Hematopoietic multipotent progenitor cell treated with erythropoietin and hydrocortisone succinate and interleukin-3 and kit ligand, for 8 days (in vitro differentiated cells): ENCODE measurements at places on chromosomes 4 and X.

DNA sequence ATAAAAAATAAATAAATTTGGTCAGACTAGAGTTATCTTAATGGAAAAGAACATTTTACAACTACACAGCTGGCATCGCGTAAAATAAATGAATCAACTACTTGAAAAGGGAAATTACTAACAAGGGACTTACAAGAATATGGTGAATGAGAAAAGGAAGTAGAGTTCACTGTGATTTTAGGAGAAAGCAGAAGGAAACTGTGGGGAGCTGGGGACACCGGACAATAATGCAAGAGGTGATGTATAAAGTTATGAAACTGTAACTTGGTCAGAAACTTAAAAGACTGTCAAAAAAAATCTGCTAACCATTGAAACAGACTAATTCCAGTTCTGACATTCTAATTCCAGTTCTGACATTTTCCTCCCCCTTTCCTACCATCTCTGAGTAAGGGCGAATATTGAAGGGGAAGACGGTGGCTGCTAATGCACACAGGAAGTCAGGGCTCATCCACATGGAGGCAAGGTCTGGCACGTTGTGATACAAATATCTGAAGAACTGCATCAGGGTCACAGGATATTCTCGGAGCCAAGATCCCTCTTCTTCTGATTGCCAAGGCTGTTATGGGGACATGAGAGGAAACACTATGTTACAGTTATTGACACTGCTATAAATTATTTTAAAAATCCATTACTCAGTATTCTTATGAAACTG is 170.5 kb downstream of the CDS1 start:
- DNase-seq: no peak

- peak; percentile 23 for DNase-seq
Observed at GRCh38 chr4:77073106-77073809, 2.5 kb downstream of the CCNI start.

DNA sequence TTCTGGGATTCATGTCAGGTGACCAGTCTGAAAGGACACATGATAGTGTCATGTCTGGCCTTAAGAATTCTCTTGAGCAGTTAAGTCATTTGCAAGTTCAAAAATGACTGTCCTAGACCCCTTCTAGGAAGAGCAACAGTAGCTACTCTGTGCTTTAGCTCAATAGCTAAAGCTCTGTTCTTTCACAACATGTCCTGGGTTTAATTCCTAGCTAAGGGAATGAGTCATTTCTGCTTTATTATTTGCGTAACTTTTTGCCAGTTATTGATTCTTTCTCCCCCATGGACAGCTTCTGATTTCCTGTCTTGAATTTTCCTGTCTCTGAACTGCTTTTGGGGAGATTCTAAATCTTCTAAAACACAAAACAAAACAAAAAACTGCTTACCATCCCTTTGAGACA is 1055.8 kb upstream of the DIAPH2 start:
- DNase-seq: no peak

DNA sequence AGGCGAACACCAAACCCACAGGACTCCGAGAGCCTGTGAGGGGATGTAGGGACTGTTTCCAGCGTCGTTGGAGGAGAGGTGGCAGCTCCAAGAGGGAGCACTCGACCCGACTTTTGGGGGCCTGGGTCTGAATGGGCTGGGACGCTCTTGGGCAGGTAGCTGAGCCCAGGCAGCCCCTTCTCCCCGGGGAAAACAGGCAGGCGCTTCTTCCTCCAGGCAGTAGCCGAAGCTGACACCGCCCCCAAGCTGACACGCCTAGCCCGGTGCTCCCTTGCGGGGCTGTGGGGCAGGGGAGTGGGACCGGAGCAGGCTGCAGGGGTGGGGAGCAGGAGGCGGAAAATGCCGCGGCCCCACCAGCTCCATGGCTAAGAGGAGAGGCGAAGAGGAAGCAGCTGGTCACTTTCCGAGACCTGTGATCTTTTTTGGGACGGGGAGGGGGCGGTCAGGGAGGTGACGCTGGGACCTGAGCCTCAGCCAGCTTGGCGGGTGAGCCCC is 4.2 kb downstream of the NKX1-1 start:
- no peak for DNase-seq

- peak; percentile 14 for DNase-seq
Observed at GRCh38 chrX:65993915-65994460, 45.9 kb downstream of the VSIG4 start.

DNA sequence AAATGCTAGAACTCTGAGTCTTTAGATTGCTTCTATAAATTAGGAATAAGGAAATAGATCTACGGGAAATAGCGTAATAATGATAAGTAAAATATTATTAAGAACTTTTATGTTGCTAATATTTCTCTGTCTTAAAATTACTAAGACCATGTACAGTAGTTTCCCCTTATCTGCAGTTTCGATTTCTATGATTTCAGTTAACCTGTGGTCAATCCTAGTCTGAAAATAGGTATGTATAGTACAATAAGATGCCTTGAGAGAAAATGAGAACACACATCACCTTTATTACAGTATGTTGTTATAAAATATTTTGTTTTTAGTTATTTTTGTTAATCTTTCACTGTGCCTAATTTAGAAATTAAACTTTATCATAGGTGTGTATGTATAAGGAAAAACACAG is 92.6 kb downstream of the CCSER1 start:
- no peak for DNase-seq

GRCh38 chrX:74458736-74459135 is 37.4 kb downstream of the SLC16A2 start:
- DNase-seq: no peak

- DNase-seq: no peak
Observed at GRCh38 chr4:73850261-73850970, 2.7 kb upstream of the PF4V1 start.

DNA sequence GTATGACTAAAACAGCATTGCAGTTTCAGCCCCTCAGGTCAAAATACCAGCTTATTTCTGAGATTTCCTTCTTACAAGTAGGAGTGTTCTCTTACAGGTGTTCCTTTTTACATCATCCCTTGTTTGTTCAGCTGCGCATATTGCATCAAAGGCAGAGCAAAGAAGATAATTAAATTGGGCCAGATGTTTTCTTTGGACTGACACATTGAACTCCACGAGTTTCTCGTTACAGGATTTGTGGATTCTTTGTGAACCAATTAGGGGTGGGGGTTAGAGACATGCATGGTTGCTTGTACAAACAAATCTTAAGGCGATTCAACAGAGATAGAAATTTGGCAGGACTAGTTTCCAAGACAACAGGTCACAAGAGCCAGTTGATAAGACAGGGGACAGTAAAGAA is 95.7 kb downstream of the SPANXN4 start:
- DNase-seq: no peak

DNA sequence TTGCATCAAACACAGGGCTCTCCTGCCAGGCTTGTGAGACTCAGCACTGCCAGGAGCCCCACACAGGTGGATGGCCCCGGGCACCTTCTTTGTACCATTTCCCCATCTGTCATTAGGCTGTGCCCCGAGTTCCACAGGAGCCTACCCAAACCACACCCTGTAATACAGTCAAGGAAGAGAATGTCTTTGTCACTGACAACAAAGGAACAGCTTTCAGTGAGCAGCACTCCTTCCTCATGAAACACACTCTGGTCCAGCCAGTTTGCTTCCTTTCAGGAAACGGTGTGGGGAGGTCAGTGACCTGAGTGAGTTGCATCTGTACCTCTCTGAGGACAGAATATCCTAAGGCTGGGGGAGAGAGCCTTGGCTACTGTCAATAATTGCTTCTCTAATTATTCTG is 53.7 kb downstream of the LNX1 start:
- DNase-seq: no peak

DNA sequence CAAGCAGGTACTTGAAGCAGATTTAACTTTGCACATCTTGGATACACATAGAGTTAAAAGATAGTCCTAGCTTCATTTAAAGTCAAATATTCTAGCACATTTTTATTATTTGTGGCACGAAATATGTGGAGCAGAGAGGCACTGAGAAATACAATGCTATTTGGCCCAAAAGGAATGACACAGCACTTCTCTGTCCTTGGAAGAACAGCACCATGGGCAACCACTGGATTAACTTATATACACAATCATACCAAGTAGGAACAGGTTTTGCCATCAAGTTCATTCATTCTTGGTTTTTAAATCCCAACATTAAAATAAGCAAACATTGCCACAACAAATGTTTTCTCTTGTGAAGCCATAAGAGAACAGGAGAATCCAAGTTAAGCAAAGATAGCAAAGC is 924 bp upstream of the ENAM start:
- DNase-seq: no peak

- no peak for DNase-seq
Observed at GRCh38 chrX:126552313-126553022, at the start of gene DCAF12L1. TSS of gene DCAF12L1 (minus strand) at chrX:126552814. CDS start at chrX:126552608, 206 bp downstream.

GRCh38 chr4:153623491-153623890 is 60.6 kb upstream of the TLR2 start:
- DNase-seq: no peak

DNA sequence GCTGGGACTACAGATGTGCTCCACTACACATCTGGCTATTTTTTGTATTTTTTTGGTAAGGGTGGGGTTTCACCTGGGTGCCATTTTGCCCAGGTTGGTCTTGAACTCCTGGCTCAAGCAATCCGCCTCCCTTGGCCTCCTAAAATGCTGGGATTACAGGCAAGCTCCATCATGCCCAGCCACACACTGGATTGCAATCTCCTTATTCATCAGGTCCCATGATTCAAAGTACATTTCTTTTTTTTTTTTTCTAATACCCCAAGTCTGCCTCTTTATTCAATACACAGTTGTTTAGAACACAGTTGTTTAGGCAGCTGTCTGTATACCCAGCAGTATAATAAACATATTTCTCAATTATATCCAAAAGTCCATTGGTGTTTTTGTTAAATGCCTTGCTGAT is 130.3 kb upstream of the ARSJ start:
- no peak for DNase-seq

DNA sequence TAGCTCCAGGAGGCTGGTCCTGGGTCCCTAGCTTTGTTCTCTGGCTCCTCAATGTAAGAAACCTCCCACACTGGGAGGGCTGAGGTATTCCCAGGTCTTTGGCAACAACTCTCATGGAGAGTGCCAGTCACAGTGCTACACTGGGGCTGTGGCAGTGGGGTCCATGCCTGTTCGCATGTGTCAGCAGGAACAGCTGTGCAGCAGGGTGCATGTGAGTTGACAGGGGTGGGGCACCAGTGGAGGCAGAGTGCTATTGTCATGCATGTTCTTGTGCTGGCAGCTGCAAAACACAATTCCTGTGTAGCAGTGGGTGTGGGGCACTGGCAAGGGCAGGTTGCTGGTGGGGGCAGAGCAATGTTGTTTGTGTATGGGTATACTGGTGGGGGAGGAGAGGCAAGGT is 246.0 kb downstream of the CXXC4 start:
- DNase-seq: no peak

DNA sequence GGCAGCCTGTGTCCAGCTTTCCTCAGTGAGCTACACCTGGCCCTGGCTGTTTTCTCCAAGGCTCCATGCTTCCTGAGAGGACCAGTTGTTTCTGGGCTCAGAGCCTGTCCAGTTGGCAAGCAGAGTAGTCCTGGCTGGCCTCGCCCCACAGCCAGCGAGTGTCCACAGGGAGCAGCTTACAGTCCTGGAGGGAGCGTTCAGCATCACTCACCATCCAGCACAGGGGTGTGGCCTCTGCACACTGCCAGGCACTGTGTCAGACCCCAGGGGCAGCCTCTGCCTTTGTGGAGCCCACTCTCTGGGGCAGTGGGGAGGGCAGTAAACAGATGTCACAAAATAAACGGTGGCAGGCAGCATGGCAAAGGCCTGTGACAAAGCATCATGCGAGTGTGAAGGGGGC is 23.9 kb downstream of the EVC start:
- no peak for DNase-seq

DNA sequence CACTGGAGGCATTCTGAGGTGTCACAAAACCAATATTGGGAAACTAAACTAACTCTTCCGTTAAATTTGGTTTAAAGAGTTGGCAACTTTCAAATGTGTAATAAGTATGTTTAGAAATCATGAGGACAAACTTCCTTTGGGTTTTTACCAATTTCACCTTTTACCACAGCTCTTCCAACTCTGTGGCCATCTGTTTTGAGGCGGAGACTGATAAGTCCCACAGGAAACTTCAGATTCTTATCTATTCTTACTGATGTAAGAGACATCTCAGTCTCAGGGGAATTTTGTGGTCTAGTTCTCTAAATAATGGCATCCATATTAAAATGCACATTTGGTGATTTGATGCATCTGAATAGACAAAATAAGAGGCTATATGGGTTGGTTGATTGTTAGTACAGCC is 229.2 kb upstream of the AFF2 start:
- no peak for DNase-seq
